CD4-positive, alpha-beta memory T cell (primary cell): ENCODE measurements at places on chromosomes 13 and 19.

DNA sequence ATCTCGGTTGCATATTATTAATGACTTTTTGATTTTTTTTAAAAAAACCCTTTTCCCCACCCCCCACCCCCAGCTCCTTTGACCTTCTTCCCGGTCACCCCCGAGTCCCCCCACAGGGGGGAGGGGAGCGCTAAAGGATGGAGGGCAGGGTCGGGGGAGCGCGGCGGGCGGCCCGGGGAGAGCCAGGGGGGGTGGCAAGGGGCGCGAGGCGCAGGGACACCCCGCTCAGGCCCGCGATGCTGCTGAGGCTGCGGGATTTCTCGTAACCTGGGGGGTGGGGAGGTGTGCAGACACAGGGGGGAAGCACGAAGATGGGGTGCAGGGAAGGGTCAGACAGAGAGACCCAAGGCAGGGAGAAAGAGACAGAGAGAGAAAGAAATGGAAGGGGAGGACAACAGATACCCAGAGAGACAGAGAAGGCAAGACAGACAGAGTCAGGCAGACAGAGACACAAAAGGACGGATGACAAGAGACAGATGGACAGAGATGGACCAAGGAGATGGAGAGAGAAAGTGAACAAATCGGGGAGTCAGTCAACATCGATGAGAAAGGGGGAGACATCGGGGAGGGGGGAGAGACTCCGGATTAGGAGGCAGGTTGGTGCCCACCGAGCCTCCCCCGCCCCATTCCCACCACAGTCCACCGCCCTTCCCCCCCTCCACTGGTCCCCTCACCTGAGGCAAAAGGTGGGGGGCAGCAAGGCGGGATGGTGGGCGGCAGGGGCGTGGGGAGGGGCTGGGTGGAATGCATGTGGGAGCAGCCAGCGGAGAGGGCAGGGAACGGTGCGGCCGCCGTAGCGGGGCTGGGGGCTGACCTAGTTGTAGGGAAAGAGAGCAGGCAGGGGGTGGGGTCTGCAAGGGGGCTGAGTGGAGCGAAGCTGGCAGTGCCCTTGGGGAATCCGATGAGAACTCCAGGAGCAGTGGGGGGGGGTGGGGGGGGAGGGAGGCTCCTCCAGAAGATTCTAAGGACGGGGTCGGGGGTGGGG lies 14.2 kb downstream of the KCNC3 start:
- no peak for DNase-seq

DNA sequence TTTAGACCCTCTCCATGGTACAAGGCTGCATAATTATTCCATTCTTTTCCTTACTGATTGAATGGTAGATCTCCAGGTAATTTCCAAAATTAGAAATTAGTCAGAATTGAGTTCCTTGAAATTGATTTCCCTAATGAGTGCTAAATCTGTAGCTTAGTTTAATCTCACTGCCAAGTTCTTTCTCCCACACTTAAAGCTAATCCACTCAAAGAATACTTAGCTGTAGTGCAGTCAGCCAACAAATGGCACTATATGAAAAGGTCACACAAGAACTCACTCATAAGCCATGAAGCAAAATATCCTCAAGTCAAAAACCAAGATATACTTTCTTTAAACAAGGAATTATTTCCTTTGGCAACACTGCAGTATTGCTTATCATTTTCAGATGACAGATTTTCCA lies 62.0 kb downstream of the XPO4 start:
- no peak for DNase-seq

DNA sequence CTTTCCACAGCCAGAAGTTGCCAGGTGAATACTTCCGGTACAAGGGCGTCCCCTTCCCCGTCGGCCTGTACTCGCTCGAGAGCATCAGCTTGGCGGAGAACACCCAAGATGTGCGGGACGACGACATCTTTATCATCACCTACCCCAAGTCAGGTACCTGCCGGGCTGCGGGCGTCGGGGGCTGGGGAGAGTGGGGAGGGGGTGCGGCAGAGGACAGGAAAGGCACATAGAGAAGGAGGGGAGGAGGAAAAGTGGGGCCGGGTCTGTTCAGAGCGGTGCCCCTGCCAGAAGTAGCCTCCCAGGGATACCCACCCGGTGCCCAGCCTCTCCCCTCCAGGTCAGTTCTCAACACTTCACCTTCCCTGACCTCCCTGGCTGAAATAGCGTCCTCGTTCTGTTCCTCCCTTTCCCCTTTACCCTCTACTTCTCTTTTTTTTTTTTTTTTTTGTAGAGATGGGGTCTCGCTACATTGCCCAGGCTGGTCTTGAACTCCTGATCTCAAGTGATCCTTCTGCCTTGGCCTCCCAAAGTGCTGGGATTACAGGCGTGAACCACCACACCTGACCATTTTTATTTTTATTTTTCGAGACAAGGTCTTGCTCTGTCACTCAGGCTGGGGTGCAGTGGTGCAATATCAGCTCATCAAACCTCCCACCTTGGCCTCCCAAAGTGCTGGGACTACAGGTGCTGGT lies 24.1 kb downstream of the SULT2B1 start:
- no peak for DNase-seq

GRCh38 chr13:22271903-22272302 lies 601.0 kb downstream of the FGF9 start:
- no peak for DNase-seq

DNA sequence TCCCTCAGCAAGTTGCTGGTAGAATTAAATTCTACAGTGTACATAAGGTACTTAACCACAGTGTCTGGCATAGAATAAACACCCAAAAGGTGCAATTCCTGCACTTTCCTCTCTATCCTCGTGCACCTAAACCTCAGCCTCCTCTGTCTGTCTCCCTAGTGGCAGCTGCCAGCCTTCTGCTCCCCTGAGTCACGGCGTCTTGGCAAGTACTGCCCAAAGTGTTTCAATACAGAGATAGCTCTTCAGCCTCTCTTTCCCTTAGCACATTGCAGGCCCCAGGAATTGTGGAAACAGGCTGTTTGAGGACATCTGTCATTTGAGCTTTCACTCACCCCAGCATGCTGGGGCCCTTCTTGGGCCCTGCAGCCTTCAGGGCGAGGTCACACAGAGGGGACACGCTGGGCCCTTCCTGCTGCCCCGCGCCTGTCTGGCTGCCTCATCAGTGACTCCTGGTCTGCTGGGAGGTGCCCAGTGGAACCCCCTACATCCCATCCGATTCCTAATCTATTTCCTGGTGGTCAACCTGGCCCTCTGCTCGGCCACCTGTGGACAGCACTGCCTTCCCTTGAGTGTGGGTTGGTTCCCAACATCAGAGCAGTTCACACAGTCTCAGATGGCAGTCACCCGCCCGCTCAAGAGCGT lies 19.3 kb downstream of the COL4A2 start:
- DNase-seq = no peak
